Gastroesophageal sphincter (tissue), 4 donors: ENCODE measurements at places on chromosomes 2 and 18.

- no peak overlapping the region for H3K27ac ChIP-seq
- no peaks in the 10 kb centered on the region for H3K36me3 ChIP-seq
- no peak for ATAC-seq
- no peaks in the 10 kb centered on the region for H3K4me1 ChIP-seq
- H3K4me3 ChIP-seq = no peak overlapping the region
Observed at GRCh38 chr2:26527726-26528585, 50.0 kb upstream of the OTOF start.

DNA sequence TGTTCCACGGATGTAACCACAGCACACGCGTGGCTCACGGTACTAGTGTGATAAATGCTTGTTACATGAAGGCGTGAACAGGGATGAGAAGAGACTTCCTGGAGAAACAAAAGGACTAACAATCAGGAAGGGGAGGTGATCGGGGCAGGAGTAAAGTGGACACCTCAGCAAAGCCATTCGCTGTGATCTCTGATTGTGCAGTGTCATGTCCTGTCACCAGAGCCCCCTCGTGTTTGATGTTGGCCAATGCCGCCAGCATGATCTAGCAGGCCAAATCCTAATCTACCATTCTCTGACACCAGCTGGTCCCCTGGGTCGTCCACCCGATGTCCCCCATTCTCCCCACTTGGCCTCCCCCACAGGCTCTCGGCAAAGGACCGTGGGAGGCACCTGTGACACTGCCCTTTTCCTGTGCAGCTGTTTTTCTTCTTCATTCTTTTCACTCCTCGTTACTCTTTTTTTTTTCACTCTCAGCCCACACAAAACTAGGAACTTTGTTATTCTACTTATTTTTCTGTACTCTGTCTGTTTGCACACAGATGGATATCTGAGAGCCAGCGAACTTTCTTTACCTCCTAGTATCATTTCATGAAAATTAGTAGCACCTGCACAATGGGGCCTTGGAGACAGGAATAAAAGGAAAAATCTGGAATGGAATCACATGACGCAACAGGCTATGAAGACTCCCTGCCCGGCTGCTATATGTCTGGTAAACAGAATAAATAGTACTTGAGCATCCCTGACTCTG, 146.8 kb downstream of the TGIF1 start:
- H3K4me1 ChIP-seq = peaks cover 38% of the 10 kb centered on the region
- H3K27me3 ChIP-seq = no peaks in the 10 kb centered on the region
- H3K36me3 ChIP-seq = no peaks in the 10 kb centered on the region

DNA sequence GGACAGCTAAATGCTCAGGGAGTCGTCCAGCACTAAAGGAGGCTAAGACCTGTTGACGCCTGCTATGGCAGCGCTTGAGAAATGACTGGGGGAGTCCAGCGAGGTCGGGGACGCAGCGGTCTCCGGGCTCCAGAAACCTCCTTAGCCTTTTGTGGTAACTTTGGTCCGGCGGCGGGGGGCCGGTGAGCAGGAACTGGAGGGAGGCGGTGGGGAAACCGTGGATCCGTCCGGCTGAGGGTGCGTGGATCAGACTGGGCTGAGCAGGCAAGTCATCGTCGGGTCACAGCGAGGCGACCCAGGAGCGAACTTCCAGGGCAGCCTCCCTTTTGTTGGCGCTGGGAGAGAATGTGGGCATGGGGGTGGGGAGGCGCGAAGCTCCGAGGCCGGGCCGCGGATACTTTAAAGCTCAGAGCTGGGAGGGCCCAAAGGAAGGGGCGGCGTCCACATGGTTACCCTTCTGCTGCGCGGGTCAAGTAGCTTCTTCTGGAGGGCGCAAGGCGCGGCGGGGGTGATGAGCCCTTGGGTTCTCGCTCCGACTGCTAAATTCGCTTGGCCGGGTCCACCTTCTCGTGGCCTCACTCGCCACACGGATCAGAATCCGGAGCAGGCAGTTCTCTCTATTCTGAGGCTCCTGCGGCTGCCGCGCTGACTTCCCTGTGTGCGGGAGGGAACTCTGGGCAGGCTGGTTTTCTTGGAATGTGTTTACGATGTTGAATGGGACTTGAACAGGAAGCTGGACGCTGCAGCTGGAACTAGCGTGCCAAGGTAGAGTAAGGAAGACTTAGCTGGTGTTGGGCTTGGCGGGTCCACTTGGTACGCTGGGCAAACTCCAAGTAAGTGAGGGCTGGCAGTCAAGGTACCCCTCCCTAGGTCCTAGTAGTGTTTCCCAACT, 920 bp downstream of the GULP1 start:
- H3K27me3 ChIP-seq = no peaks in the 10 kb centered on the region
- H3K27ac ChIP-seq = peak overlapping the region; percentile 93
- peak; percentile 78 for ATAC-seq
- H3K4me3 ChIP-seq = peak overlapping the region; percentile 82
- no peaks in the 10 kb centered on the region for H3K36me3 ChIP-seq

- H3K36me3 ChIP-seq = no peaks in the 10 kb centered on the region
- no peaks in the 10 kb centered on the region for H3K27me3 ChIP-seq
- no peaks in the 10 kb centered on the region for H3K4me1 ChIP-seq
Observed at GRCh38 chr18:62377131-62377807, 52.2 kb downstream of the TNFRSF11A start.

- ATAC-seq = peak; percentile 79
- no peak overlapping the region for H3K4me3 ChIP-seq
- no peaks in the 10 kb centered on the region for H3K36me3 ChIP-seq
- peak overlapping the region; percentile 21 for H3K27ac ChIP-seq
- no peaks in the 10 kb centered on the region for H3K4me1 ChIP-seq
Observed at GRCh38 chr2:173448938-173449471, 94.3 kb downstream of the CDCA7 start.

DNA sequence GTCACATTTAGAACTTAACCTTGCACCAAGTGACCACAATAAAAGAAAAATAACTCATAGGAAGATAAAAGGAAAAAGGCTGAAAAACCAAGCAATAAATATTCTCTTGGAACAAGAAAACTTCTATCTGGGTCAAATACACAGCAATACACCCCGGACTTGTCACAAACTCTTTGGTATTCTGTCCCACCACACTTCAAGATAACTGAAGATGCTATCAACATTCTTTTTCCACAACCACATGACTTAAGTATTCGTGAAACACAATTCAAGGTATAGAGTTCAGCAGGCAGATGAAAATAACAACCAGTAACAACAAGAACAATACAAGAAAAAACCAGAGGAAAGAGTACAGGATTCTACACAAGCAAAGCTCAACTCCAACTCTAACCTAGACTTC, 18.0 kb downstream of the MBD2 start:
- no peak for ATAC-seq
- H3K4me1 ChIP-seq = no peaks in the 10 kb centered on the region
- no peak overlapping the region for H3K4me3 ChIP-seq
- no peaks in the 10 kb centered on the region for H3K27me3 ChIP-seq

DNA sequence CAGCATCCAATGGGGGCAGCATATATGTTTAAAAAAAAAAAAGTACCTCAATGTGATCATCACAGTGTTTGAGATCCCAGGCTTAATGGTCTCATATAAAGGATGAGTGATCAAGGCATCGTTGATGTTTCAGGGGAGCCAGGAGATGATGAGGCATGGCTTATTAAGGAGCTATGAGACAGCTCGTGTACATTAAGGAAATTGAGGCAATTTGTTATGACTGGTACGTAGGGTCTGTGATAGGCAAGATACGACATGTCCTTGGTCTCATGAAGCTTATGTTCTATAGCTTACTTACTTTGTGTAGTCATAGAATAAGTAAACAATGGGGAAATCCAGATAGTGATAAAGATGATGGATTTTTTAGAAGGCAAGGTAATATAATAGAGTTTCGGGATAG, 49.1 kb upstream of the FAM171B start:
- no peak overlapping the region for H3K4me3 ChIP-seq
- no peaks in the 10 kb centered on the region for H3K4me1 ChIP-seq
- H3K27me3 ChIP-seq = no peaks in the 10 kb centered on the region
- H3K36me3 ChIP-seq = peaks cover 83% of the 10 kb centered on the region

- no peaks in the 10 kb centered on the region for H3K27me3 ChIP-seq
- no peak overlapping the region for H3K27ac ChIP-seq
- no peaks in the 10 kb centered on the region for H3K4me1 ChIP-seq
- ATAC-seq = no peak
- no peaks in the 10 kb centered on the region for H3K36me3 ChIP-seq
Observed at GRCh38 chr2:112290088-112290487, 14.7 kb downstream of the ZC3H6 start.

DNA sequence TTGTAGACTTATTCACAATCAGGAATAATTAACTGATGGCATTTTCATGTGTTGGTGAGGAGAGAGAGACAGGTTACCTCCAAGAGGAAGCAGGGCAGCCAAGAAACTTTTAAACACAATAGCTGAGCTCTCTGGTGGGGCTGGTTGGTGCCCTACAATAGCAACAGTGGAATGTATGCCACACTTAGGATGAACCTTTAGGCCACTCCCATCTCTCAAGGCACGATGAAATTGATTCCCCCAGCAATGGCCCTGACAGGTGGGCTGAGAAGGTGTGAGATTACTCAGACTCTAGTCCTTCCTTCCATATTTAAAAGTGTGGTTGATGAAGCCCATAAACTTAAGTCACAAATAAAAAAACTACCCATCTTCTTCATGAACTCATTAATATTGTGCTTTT, 219.4 kb upstream of the CYRIA start:
- H3K4me3 ChIP-seq = no peak overlapping the region
- H3K4me1 ChIP-seq = no peaks in the 10 kb centered on the region
- H3K27me3 ChIP-seq = no peaks in the 10 kb centered on the region
- H3K36me3 ChIP-seq = no peaks in the 10 kb centered on the region
- no peak for ATAC-seq
- H3K27ac ChIP-seq = no peak overlapping the region

DNA sequence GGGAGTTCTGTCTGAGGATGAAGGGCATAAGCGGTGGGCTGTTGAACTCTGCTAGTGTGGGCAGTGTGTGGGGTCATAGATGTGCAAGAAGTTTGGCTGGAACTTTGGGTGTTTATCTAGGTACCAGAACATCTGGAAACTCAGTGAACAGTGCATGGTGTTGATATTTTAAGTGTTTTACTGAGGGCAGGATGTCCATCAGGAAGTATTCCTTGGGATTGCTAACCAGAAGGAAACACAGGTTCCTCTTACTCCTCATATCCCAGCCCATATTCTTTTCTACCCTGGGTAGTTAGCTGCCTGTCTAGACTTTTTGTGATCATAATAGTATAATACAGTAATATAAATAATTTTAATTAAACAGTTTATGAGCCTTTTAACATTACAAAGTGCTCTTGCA, 15.5 kb downstream of the BABAM2 start:
- no peaks in the 10 kb centered on the region for H3K36me3 ChIP-seq
- H3K4me1 ChIP-seq = no peaks in the 10 kb centered on the region
- no peak overlapping the region for H3K27ac ChIP-seq
- H3K4me3 ChIP-seq = no peak overlapping the region
- no peaks in the 10 kb centered on the region for H3K27me3 ChIP-seq

GRCh38 chr2:41137031-41137430, 685.1 kb upstream of the SLC8A1 start:
- H3K4me1 ChIP-seq = no peaks in the 10 kb centered on the region
- no peaks in the 10 kb centered on the region for H3K27me3 ChIP-seq
- H3K4me3 ChIP-seq = no peak overlapping the region
- no peaks in the 10 kb centered on the region for H3K36me3 ChIP-seq

DNA sequence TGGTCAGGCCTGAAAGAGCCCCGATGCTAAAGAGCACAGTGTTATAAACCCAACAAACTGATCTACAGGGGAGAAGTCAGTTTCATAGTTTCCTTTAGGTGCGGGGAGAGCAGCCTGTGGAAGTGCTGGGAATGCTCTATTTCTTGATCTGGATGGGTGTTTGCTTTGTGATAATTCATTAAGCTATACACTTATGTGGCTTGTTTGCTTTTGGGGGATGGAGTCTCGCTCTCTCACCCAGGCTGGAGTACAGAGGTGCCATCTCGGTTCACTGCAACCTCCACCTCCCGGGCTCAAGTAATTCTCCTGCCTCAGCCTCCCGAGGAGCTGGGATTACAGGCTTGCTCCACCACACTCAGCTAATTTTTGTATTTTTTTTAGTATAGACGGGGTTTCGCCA, 30.1 kb upstream of the CEP68 start:
- H3K27me3 ChIP-seq = no peaks in the 10 kb centered on the region
- no peak for ATAC-seq
- H3K27ac ChIP-seq = no peak overlapping the region
- no peaks in the 10 kb centered on the region for H3K36me3 ChIP-seq

DNA sequence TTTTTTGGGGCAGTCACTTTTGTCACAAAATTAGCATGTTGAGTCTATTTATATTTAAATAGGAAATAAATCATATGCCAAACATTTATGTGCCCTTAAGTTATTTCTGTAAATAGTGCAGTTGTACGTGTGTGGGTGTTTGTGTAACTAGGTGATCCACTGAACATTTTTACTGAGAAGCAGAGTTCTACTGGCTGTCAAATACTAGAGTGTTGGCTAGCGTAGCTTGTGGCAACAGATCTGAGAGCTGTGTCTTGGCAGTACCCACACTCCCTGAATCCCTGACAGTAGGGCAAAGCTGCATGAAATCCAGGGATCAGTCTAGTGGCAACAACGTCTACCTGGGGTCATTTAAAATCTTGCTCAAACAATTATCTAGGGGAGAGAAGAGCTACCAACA, 273.1 kb upstream of the SLC8A1 start:
- ATAC-seq = no peak
- H3K4me3 ChIP-seq = no peak overlapping the region
- no peaks in the 10 kb centered on the region for H3K36me3 ChIP-seq
- no peak overlapping the region for H3K27ac ChIP-seq
- H3K4me1 ChIP-seq = no peaks in the 10 kb centered on the region

GRCh38 chr2:158658396-158658795, 136.7 kb upstream of the DAPL1 start:
- no peaks in the 10 kb centered on the region for H3K4me1 ChIP-seq
- H3K36me3 ChIP-seq = peaks cover 52% of the 10 kb centered on the region
- no peaks in the 10 kb centered on the region for H3K27me3 ChIP-seq
- ATAC-seq = no peak
- H3K27ac ChIP-seq = no peak overlapping the region

- H3K36me3 ChIP-seq = no peaks in the 10 kb centered on the region
- no peak overlapping the region for H3K4me3 ChIP-seq
- no peak for ATAC-seq
- H3K4me1 ChIP-seq = no peaks in the 10 kb centered on the region
- peaks cover 6% of the 10 kb centered on the region for H3K27me3 ChIP-seq
Observed at GRCh38 chr2:138814123-138814898, 34.1 kb upstream of the NXPH2 start.

GRCh38 chr2:102690012-102690411, 70.7 kb downstream of the SLC9A2 start:
- H3K27ac ChIP-seq = no peak overlapping the region
- no peaks in the 10 kb centered on the region for H3K4me1 ChIP-seq
- no peaks in the 10 kb centered on the region for H3K36me3 ChIP-seq
- H3K4me3 ChIP-seq = no peak overlapping the region

DNA sequence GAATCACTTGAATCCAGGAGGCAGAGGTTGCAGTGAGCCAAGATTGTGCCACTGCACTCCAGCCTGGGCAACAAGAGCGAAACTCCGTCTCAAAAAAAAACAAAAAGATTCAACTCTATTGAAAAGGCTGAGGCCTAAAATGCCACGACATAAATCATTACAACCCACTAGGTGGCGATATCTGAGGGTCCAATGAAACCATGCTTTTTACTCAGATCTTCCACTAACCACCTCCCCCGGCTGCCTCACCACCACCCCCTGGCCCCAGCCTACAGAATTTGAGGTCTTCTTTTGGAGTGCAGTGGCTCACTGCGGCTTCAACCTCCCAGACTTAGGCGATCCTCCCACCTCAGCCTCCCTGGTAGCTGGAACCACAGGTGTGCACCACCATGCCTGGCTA, 57.5 kb downstream of the AP1S3 start:
- no peak overlapping the region for H3K27ac ChIP-seq
- H3K4me1 ChIP-seq = no peaks in the 10 kb centered on the region
- H3K27me3 ChIP-seq = no peaks in the 10 kb centered on the region
- no peak overlapping the region for H3K4me3 ChIP-seq
- H3K36me3 ChIP-seq = no peaks in the 10 kb centered on the region
